Stimulated activated CD8-positive, alpha-beta memory T cell treated with anti-CD3 and anti-CD28 coated beads, Interleukin-7, amount 100 ng/mL, for 1 hour (primary cell): ENCODE measurements at places on chromosomes 5 and 9.

- no peak for DNase-seq
Measured at GRCh38 chr5:82422001-82422740, 144.0 kb upstream of the RPS23 start.

GRCh38 chr5:167453246-167454030, 838.0 kb upstream of the WWC1 start:
- DNase-seq = no peak

GRCh38 chr9:38067859-38068681, 957 bp downstream of the SHB start:
- DNase-seq = no peak

GRCh38 chr9:18260521-18260920, 213.4 kb upstream of the ADAMTSL1 start:
- DNase-seq = no peak

- DNase-seq = no peak
Measured at GRCh38 chr9:20405078-20405477, 217.2 kb downstream of the MLLT3 start.

- DNase-seq = no peak
Measured at GRCh38 chr5:159504857-159505304, 174.6 kb upstream of the IL12B start.

DNA sequence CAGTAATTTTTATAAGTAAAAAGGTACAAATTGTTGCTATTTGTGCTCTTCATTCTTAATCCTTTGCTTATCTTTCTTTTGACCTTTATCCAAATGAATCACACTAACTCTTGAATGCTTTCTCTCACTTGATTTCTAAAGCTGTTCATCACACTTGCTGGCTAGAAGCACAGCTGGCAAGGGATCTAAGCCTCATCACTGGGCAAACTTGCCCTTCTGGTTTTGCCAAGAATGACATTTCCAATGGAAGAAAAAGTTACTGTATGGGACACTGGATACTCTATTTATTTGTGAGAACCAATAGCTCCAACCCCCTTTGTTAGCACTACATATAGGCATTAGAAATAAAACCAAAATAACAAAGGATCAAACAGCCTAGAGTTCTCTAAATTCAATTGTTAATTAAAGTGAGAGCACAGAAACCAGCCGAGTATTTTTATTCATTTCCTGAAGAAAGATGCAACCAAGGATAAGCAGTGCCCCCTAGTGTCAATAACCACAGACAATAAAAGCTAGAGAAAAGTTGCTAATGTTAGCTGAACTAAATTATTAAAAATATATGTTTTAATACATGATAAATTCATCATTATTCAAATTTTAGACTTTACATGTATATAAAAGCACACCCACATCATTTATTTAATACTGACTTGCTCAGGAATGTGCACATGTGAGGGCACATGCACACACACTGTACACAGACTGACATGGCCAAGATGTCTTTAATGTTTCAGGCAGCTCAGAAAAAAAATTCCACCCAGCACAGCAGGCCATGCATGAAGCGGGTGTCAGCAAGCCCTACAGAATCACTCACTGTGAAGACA, 59.8 kb upstream of the POU5F2 start:
- no peak for DNase-seq

DNA sequence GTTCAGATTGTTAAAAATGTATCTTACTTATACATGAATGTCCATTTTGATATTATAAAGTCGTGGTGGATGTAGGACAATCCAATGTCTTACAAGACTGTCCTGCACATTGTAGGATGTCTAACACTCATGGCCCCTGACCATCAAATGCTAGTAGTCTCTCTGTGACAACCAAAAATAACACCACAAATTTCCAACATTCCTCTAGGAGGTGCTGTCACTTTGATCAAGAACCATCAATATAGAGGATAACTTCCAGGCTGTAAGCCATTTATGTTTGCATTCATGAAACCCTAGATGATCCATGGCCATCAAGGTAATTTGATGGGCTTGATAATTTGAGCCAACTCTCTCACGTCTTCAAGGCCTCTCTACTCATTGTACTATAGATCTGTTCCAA, 20.5 kb upstream of the ZFR start:
- DNase-seq = no peak

DNA sequence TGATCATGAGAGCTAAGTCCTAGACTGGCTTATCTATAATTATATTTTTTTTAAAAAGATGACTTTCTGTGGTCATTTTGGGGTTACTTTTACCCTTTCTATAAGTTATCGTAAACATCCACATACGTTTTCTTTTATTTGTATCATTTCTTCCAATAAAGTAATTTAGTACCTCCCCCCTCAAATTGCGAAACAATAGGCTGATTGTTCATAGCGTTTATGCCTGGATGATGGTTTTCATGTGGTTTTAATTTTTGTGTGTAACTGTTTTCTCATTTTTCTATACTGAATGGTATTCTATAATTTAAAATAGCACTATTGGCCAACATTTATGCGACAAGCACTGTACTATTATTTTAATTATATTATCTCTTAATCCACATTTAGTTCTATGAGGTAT, 44.5 kb downstream of the SMC5 start:
- no peak for DNase-seq

- no peak for DNase-seq
Measured at GRCh38 chr5:171840066-171840465, 54.4 kb downstream of the SMIM23 start.
